ENCODE measurements at places on chromosomes 3 and 15.
A peak's percentile ranks its signal among the peaks of the same experiment; 100 is the strongest.

DNA sequence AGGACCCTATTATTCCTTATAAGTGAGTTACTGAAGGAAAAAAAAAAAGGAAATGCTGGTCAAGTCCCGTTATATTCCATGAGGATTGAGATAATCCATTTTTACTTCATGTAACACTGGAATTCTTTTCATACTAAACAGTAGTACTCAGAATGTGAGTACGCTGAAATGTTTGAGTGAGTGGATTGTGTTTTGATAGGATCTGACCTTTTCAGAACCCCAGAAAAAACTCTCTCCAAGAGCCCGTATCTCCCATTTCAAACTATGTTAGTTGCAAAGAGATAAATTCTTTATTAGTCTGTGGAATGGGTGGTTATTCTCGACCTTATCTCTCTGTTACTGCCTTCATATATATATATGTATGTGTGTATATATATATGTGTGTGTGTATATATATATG, 2.5 kb upstream of the LPP start:
- DNase-seq, result no peak

GRCh38 chr15:66897971-66898370, 167.4 kb upstream of the SMAD3 start:
- no peak for DNase-seq

- no peak for DNase-seq
These were observed 53.7 kb downstream of the BDH1 start for GRCh38 chr3:197501879-197502620.

GRCh38 chr3:114496021-114496434, 202.2 kb downstream of the TIGIT start:
- DNase-seq, result no peak

GRCh38 chr3:134013280-134013679, 16.4 kb downstream of the SLCO2A1 start:
- DNase-seq, result no peak

GRCh38 chr15:101027920-101028319, 108.8 kb downstream of the LRRK1 start:
- no peak for DNase-seq

- no peak for DNase-seq
These were observed 44.8 kb downstream of the SLCO2A1 start for GRCh38 chr3:133984975-133985374.

- no peak for DNase-seq
These were observed 143.3 kb downstream of the CMSS1 start for GRCh38 chr3:99960941-99961340.

- DNase-seq, result peak; percentile 46
These were observed 25.3 kb upstream of the ARHGEF26 start for GRCh38 chr3:154095832-154096421.

DNA sequence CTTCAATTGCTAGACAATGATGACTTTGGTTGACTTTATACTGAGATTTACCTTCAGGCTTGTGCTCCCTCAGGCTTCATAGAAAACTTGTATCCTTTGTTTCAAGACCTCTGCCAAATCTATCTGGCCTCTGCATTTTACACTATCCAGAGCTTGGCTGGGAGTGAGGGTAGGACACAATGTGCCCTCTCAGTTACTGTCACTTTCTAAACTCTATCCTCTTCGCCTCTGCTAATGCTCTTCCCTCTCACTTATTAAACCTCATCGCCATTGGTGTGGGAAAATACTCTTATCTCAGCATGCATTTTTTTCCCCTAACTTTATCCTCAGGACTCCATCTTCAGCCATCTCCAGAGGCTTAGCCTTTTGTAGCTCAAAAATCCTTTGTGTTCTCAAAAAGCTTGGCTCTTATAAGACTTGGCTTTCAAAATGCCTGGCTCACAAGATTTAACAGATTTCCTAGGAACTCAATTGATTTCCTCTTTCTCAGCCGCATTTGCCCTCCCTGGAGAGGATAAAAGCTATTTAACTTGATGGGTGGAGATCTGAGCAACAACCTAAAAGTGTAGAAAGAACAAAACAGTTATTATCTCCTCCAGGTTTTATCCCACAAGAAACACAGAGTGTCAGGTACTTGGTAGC, 28.3 kb downstream of the SUCNR1 start:
- DNase-seq, result no peak

- DNase-seq, result no peak
These were observed 18.3 kb downstream of the FBXO22 start for GRCh38 chr15:75921732-75922703.

DNA sequence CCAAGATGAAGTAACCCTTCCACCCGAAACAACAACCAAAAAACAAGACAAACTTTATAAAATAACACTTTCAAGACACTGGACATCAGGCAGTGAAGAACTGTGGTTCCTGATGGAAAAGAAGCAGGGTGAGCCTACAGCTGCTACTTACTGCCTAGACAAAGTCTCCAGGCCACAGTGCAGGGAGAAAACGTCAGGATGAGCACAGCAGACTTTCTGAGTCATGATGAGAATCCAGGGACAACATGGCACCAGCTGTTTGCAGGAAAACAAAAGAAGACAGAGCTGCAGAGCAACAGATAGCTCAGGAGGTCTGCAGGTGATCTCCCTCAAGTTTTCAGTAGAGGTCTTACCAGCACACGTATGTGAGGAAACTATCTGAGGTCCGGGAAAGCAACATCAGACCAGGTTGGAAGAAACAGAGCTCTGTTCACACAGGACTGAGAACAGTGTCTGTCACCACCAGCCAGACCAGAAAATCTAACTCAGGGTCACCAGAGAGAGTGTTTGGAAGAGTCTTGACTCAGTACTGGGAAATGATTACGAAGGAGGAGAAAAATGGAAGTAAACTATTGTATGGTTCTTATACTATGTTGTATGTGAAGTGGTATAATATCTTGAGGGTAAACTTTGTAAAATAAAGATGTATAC, 108.9 kb downstream of the ANO10 start:
- DNase-seq, result no peak

DNA sequence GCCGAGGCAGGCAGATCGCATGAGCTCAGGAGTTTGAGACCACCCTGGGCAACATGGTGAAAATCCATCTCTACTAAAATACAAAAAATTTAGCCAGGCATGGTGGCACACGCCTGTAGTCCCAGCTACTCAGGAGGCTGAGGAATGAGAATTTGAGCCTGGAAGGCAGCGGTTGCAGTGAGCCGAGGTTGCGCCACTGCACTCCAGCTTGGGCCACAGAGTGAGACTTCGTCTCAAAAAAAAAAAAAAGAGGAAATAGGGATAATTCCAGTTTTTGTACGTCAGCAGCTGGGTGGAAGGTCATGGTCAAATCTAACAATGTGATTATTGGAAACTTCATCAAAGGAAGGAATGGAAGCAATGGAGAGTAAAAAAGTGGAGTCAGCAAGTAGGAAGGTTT, 3.1 kb downstream of the CMC1 start:
- DNase-seq, result no peak

- peak; percentile 28 for DNase-seq
These were observed 58.9 kb upstream of the SLC6A6 start for GRCh38 chr3:14343338-14344112.

GRCh38 chr3:1792466-1792865, 306.2 kb upstream of the CNTN4 start:
- DNase-seq, result no peak

DNA sequence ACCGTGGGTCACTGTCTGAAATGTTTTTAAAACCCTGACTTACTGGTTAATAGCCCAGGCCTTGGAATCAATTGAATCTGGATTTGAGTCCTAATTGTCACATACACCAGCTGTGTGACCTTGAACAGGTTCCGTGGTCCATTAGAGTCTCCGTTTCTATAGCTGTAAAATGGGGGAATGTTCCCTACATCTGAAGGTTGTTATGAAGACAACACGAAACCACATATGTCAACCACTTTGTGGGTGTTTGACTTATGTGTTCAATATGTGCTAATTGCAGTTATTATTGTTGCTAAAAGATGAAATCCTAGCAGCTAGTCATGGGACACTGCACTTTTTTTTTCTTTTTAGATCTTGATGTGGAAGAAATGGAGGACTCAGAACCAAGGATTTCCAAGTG, 35.3 kb downstream of the ZBTB38 start:
- no peak for DNase-seq

DNA sequence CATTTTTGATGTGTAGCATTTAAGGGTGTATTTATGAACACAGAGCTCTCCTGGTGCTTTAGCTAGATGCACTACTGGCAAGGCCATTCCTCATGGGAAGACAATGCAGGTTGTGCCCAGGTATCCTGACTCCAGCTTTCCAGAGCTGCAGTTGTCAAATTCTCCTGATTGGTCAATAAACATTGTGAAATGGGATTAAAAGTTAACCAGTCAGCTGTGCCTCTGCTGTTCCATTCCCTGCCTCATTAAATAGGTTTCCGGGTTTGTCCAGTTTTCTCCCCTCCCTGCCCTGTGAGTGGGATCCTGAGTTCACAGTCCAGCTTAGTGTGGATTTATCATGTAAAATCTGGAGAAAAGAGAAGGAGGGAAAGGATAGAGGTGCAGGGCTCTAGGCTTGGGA, 207.3 kb downstream of the SQOR start:
- no peak for DNase-seq

DNA sequence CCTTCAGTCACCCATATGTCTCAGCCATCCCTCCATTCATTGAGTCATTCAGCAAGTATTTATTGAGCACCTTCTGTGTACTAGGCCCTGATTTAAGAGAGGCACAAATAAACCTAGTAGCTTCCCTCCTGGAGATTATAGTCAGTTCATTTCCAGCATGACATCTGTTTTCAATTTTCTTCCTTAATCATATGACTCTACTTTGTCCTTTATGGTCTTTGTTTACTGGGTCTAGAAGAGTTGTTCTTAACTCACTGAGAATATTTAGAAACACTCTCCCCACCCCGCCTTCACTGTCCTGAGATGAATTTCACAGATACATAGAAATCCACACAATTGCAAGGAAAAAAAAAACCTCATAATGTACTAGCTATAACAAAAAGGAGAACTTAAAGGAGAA, 44.8 kb upstream of the ADAMTS9 start:
- no peak for DNase-seq

DNA sequence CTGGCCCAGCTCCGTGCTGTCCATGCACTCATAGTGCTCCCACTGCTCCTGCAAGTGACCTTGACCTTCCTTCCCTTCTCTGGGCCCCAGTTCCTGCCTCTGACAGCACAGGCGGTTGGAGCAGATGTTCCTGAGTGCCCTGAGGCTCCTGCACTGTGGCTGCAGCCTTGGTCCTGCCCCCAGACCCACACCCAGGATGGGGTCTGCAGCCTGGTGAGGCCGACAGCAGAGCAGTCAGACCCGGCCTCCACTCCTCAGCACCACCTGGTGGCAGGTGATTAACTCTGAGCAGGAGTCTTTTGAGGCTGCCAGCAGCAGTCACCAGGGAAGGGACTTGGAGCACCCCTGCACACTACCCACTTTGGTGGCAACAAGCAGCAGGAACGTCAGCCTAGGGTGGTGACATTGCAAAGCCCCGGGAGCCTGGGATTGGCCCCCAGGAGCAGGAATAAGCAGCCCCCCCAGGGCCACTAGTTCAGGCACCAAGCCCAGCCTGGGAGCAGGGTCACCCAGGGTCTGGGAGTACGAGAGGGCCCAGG, 64.6 kb downstream of the CYP11A1 start:
- peak; percentile 24 for DNase-seq

Measured in COLO829 (cell line).